ENCODE measurements at places on chromosomes 2 and 18.

DNA sequence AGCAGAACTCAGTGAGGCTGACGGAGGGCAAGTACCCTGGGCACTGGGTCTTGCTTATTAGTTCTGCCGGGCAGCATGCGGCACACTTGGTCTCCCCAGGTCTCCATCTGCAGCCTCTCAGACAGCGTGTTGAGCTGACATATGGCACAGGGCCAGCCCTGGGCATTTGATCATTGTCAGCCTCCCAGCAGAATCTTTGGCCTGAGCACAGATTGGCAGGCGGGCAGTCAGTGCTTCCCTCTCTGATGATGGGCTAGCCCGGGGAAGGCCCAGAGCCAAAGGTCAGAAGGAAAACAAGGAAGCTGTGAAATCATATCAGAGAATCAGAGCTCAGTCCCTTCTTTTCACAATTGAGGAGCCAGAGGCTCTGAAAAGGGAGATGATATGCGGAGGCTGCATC, 150.1 kb upstream of the LRRTM1 start:
- peak; percentile 71 for DNase-seq

DNA sequence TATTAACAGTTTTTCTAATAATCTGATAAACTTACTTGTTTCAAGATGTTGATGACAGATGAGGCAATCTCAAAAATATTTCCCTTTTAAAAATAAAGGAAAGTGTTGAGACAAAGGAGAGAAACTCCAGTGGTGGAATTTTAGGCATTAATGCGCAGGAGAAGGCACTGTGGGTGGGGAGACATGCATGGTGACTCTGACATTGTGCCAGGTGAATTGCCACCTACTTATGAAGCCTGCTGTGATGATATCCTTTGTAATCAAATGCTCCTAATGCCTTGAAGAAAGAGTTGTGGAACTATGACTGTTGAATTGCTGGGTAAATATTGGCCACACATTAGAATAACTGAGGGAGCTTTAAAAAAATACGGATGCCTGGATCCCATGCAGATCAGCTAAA, 101.4 kb downstream of the PLA2R1 start:
- no peak for DNase-seq

DNA sequence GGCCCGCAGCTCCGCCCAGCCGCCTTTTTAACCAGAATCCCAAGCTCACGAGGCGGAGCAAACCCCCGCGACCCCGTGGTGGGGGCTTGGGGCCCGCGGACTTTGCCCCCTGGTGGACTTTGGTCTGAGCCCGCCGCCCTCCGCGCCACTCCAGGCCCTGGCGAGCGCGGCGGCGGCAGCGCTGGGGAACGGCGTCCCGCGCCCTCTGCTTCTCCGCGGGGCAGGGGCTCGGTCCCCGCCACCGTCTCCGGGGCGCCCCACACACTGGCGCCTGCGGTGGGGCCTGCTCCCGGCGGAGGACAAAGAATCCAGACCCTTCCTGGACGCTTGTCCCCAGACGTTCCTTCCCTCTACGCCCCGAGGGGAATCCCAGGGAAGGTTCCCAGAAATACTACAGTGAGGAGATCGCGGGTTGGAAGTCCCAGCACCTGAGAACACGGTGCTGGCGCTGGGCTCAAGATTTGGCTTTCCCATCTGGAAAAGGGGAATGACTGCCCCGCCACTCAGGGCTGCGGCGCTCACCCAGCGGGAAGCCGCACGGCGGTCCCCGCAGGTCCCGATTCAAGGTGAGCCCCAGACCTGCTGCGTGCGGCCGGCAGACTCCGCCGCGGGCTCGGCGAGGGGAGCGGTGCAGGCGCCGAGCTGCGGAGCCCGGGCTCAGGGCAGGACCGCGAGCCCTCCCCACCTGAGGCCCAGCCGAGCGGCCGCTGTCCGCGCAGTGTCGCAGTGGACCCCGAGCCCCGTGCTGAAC, at the start of gene HAAO:
HAAO (minus strand) TSS at position 1 of the 751 bp plus-strand sequence. CDS start 47 bp downstream, outside the sequence.
- no peak for DNase-seq

- peak; percentile 22 for DNase-seq
These were observed 45.2 kb downstream of the NCK2 start for GRCh38 chr2:105789745-105790460.

GRCh38 chr2:74091391-74091790, 56.3 kb downstream of the BOLA3 start:
- no peak for DNase-seq

DNA sequence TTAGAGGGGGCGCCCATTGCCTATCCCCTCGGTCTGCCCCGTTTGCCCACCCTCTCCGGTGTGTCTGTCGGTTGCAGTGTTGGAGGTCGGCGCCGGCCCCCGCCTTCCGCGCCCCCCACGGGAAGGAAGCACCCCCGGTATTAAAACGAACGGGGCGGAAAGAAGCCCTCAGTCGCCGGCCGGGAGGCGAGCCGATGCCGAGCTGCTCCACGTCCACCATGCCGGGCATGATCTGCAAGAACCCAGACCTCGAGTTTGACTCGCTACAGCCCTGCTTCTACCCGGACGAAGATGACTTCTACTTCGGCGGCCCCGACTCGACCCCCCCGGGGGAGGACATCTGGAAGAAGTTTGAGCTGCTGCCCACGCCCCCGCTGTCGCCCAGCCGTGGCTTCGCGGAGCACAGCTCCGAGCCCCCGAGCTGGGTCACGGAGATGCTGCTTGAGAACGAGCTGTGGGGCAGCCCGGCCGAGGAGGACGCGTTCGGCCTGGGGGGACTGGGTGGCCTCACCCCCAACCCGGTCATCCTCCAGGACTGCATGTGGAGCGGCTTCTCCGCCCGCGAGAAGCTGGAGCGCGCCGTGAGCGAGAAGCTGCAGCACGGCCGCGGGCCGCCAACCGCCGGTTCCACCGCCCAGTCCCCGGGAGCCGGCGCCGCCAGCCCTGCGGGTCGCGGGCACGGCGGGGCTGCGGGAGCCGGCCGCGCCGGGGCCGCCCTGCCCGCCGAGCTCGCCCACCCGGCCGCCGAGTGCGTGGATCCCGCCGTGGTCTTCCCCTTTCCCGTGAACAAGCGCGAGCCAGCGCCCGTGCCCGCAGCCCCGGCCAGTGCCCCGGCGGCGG, 1.7 kb downstream of the MYCN start:
- peak; percentile 29 for DNase-seq

DNA sequence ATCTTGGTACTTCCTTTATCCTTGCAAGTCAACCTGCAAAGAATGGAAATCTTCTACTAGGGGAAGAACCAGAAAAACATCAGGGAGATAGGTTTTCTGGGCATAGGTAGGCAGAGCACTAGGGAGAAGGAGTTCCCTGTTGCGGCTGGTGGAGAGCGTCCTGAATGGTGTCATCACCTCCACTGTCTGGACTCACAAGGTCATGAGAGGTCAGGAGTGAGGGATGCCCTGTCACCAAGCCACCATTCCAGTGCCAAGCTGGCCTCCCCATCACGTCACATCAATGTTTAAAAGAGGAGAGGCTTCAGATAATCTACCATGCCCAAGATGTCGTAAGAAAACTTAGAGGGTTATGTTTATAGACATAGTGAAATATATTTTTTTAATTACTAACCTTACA, 72.1 kb downstream of the BCL2 start:
- no peak for DNase-seq

GRCh38 chr2:215771241-215771640, 242.1 kb downstream of the MREG start:
- no peak for DNase-seq

Measured in C1 segment of cervical spinal cord (tissue), 14 donors.